ENCODE measurements at places on chromosomes 12 and 14.

GRCh38 chr12:116583129-116583694 lies 24.0 kb downstream of the MAP1LC3B2 start:
- no peak overlapping the region for H3K4me3 ChIP-seq
- peaks cover 3% of the 10 kb centered on the region for H3K4me1 ChIP-seq
- no peaks in the 10 kb centered on the region for H3K36me3 ChIP-seq

- no peaks in the 10 kb centered on the region for H3K36me3 ChIP-seq
- no peak overlapping the region for H3K27ac ChIP-seq
These were observed 158.3 kb downstream of the KIF26A start for GRCh38 chr14:104296388-104297312.

DNA sequence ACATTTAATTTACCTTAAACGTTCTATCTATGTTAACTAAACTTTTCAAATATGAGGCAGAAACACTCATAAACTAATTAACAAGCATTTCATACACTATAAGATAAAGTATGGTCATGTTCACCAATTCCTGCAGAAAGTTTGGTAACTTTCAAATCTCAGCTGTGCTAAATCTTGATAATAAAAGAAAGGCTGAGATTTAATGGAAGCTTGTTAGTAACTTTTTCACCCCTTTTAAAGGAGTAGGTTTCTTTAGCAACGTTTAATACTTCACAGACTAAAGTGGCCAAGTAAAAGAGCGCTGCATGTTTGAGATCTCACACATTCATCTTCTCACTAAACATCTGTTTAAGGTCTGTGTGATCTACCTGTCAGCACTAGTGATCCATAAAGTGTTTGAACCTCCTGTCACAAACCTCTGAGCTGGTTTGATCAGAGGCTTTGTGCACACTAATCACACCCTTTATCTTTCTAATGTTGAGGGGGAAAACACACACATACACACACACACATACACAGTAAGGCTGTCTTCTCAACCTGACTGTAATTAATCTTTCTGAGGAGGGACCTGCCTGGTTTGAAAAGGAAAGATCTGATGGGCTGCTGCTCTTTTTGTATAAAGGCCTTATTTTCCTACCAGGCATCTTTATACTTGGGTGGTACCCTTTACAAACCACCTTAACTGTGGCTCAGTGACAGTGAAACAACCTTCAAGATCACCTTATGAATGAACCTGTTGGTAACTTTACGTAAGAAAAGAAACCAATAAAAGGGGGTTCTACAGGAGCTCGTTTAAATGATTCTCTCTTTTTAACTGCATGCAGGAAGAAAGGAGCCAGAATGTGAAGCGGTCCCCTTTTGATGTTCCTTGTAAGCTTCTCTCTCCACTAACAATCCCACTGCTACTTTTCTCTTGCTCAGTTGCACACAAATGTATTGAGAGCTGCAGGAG lies 244.2 kb downstream of the SOX5 start:
- no peaks in the 10 kb centered on the region for H3K4me1 ChIP-seq
- DNase-seq, result no peak
- H3K27me3 ChIP-seq, result no peaks in the 10 kb centered on the region
- no peak overlapping the region for H3K27ac ChIP-seq
- H3K36me3 ChIP-seq, result no peaks in the 10 kb centered on the region
- H3K4me3 ChIP-seq, result no peak overlapping the region

DNA sequence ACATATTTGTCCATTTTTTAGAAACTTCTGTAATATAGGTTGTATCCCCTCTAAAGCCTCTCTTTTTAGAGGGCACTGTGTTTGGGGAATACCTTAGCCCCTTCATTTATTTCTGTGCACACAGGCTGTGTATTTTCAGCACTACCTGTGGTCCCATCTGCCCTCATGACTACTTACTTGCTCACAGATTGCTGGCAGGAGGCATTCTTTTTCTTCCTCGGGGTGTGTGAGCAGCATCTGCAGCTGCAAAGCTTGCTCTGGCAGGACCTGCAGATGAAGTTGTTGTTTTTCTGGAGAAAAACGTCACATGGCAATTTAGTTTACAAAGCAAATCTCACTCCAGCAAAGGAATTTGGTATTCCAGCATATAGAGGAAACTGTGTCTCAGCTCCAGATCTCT lies 24.3 kb downstream of the ANG start:
- no peaks in the 10 kb centered on the region for H3K27me3 ChIP-seq
- no peak for DNase-seq
- H3K4me3 ChIP-seq, result no peak overlapping the region
- no peak overlapping the region for H3K27ac ChIP-seq
- H3K36me3 ChIP-seq, result no peaks in the 10 kb centered on the region

GRCh38 chr12:120216742-120217605 lies 16.1 kb upstream of the RPLP0 start:
- no peak for DNase-seq
- no peaks in the 10 kb centered on the region for H3K27me3 ChIP-seq
- H3K4me3 ChIP-seq, result no peak overlapping the region
- no peaks in the 10 kb centered on the region for H3K4me1 ChIP-seq
- H3K27ac ChIP-seq, result peak overlapping the region; percentile 62

DNA sequence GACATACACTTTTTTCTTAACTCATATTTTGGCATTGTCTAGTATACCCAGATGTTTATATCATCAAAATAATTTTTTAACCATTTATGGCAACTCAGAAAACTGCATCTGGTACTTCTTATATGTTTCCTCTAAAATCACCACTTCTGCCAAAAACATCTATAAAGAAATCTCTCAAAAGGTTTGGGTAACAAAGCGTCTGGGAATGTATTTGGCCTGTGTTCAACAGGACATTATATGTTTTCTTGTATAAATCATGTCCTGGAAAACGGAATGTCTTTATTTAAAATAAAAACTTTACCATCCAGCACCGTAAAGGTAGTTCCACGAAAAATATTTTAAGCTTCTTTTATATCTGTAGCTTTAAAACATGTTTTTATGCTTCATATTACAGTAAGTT lies 36.1 kb upstream of the FBLN5 start:
- no peaks in the 10 kb centered on the region for H3K36me3 ChIP-seq
- no peak overlapping the region for H3K27ac ChIP-seq
- no peak overlapping the region for H3K4me3 ChIP-seq
- no peak for DNase-seq
- H3K4me1 ChIP-seq, result peaks cover 28% of the 10 kb centered on the region

DNA sequence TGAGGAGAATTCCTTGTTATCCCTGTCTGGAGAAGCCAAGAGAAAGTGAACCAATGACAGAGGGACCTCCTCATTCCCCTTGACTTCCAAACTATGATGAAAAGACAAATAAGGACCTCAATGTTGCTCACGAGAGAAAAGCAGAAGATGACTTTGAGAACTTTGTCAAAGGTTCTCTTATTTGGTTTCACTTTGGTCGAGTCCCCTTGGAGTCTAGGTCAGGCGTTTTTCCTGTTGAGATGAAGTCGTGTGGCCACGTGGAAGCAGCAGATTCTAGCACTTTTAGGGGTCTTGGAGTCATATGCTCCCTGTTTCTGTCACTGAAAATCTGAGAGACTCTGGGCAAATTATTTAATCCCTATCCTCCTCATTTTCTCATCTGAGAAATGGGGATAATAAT lies 33.8 kb upstream of the COL2A1 start:
- H3K4me1 ChIP-seq, result no peaks in the 10 kb centered on the region
- DNase-seq, result no peak
- H3K27ac ChIP-seq, result no peak overlapping the region
- H3K4me3 ChIP-seq, result no peak overlapping the region
- peaks cover 5% of the 10 kb centered on the region for H3K36me3 ChIP-seq

DNA sequence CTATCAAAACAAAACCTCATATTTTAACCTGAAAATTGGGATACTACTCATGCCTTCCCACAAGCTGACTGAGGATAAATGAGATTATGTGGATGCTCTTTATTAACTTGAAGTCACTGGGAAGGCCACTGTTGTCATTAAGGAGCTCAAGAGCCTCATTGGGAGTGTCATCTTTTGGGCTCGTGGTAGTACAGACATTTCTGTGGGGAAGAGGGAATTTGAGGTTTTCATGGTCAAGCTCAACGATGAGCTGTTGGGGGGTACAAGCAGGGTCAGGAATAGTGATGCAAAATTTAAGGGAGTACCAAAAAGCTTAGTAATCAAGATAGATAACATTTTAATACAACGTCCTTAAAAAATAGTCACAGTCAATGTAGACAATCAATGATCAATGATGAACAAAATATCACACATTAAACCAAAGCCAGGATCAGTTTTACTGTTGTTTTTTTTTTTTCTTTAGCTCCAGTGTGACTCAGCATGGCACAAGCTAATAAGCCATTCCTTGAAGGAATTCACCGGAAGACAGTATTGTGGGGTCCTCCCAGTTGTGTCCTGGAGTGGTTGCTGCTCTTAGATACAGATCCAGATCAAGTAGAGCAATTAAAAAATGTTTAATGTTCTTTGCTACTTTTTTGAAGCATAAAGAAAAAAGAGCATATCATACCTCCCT lies 130.9 kb downstream of the C12orf75 start:
- H3K27me3 ChIP-seq, result no peaks in the 10 kb centered on the region
- H3K4me1 ChIP-seq, result peaks cover 10% of the 10 kb centered on the region
- no peak overlapping the region for H3K4me3 ChIP-seq
- no peak overlapping the region for H3K27ac ChIP-seq
- DNase-seq, result no peak
- H3K36me3 ChIP-seq, result no peaks in the 10 kb centered on the region

- H3K27me3 ChIP-seq, result peaks cover 49% of the 10 kb centered on the region
- no peak for DNase-seq
- no peaks in the 10 kb centered on the region for H3K36me3 ChIP-seq
- peak overlapping the region; percentile 43 for H3K4me3 ChIP-seq
- H3K27ac ChIP-seq, result no peak overlapping the region
These were observed 10.1 kb downstream of the BMP4 start for GRCh38 chr14:53946404-53947093.

DNA sequence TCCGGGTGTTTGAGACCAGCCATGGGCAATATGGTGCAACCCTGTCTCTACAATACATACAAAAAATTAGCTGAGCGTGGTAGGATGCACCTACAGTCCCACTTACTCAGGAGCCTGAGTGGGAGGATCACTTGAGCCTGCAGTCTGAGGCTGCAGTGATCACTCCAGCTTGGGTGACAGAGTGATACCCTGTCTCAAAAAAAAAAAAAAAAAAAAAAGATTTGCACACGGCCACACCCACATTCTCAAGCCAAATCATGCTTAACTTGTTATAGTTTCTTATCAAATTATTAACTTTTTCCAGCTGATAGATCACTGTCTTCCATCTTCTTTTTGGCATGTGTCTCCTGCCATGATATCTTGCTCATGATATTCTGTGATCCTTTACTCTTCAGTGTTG lies 6.8 kb downstream of the DRAM1 start:
- H3K4me3 ChIP-seq, result no peak overlapping the region
- H3K4me1 ChIP-seq, result no peaks in the 10 kb centered on the region
- DNase-seq, result no peak
- no peak overlapping the region for H3K27ac ChIP-seq

GRCh38 chr14:35406506-35407305 lies 2.2 kb upstream of the NFKBIA start:
- H3K4me3 ChIP-seq, result no peak overlapping the region
- H3K27me3 ChIP-seq, result no peaks in the 10 kb centered on the region
- no peaks in the 10 kb centered on the region for H3K4me1 ChIP-seq
- peaks cover 19% of the 10 kb centered on the region for H3K36me3 ChIP-seq
- H3K27ac ChIP-seq, result peak overlapping the region; percentile 98

DNA sequence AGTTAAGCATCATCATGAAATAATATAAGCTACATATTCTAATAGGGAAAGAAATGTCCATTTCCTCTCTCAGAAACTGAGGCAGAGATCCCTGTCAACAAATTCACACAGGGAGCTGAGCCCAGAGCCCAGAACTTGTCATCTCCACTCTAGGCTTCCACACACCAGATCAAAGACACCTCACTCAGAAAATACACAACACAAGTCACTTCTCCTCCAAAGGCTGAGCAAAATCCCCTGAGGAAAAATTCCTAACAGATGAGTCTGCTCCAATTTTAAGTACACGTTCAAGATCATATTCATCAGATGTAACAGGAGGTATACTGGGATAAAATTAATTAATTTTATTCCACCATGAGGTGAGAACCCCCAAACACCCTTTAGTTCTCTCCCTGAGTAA lies 227.3 kb downstream of the DPF3 start:
- H3K4me1 ChIP-seq, result no peaks in the 10 kb centered on the region
- H3K27ac ChIP-seq, result no peak overlapping the region
- no peak overlapping the region for H3K4me3 ChIP-seq
- H3K36me3 ChIP-seq, result no peaks in the 10 kb centered on the region
- no peaks in the 10 kb centered on the region for H3K27me3 ChIP-seq

- no peak for DNase-seq
- H3K36me3 ChIP-seq, result no peaks in the 10 kb centered on the region
- H3K27ac ChIP-seq, result no peak overlapping the region
- H3K27me3 ChIP-seq, result no peaks in the 10 kb centered on the region
- H3K4me3 ChIP-seq, result no peak overlapping the region
These were observed 131.3 kb upstream of the RAP1B start for GRCh38 chr12:68479261-68479895.

DNA sequence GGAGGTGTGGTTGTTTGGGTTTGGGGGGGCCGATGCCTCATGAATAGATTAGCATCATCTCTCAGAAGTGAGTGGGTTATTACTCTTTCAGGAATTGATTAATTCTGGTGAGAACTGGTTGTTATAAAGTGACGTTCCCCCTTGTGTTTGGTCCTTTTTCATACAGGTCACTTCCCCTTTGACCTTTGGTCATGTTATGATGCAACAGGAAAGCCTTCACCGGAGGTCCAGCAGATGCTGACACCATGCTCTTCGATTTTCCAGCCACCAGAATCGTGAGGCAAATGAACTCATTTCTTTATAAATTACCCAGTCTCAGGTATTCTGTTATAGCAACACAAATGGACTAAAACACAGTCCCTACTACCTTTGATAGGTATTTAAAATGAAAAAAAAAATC lies 439.4 kb downstream of the NELL2 start:
- H3K4me3 ChIP-seq, result no peak overlapping the region
- H3K27ac ChIP-seq, result no peak overlapping the region
- H3K4me1 ChIP-seq, result no peaks in the 10 kb centered on the region
- DNase-seq, result no peak
- H3K36me3 ChIP-seq, result no peaks in the 10 kb centered on the region

DNA sequence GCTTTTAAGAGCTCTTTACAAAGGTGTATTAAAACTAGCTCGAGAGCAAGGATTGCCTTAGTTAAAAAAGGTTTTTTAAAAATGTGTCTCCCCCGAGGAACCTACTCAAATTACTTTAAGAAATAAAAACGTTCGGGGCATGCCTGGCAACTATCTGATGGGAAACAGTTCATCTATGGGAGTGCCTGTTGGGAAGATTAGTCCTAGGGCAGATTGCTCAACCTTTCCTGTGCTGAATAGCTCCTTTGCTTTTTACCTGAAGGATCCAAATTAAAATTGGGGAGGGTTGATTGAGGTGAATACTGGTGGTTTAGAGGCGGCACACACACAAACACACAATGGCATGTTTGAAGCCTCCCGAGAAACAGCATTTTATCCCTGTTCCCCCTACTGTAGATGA lies 541.4 kb upstream of the ATP2B1 start:
- no peak for DNase-seq
- H3K27ac ChIP-seq, result no peak overlapping the region
- H3K36me3 ChIP-seq, result no peaks in the 10 kb centered on the region
- no peak overlapping the region for H3K4me3 ChIP-seq

GRCh38 chr14:20679907-20680306 lies 4.5 kb upstream of the RNASE4 start:
- DNase-seq, result no peak
- H3K27me3 ChIP-seq, result no peaks in the 10 kb centered on the region
- H3K4me1 ChIP-seq, result peaks cover 9% of the 10 kb centered on the region
- no peaks in the 10 kb centered on the region for H3K36me3 ChIP-seq
- H3K27ac ChIP-seq, result no peak overlapping the region
- no peak overlapping the region for H3K4me3 ChIP-seq

- H3K4me3 ChIP-seq, result no peak overlapping the region
- no peaks in the 10 kb centered on the region for H3K27me3 ChIP-seq
- no peak for DNase-seq
These were observed 28.0 kb downstream of the TXNRD1 start for GRCh38 chr12:104243551-104243950.

- no peaks in the 10 kb centered on the region for H3K36me3 ChIP-seq
- no peaks in the 10 kb centered on the region for H3K27me3 ChIP-seq
- no peaks in the 10 kb centered on the region for H3K4me1 ChIP-seq
- DNase-seq, result no peak
These were observed 272.4 kb downstream of the ALX1 start for GRCh38 chr12:85552461-85552860.

All from tibial nerve (tissue), 4 donors.